ENCODE measurements at places on chromosomes 3 and 15.

GRCh38 chr15:69666921-69667811 is 214.5 kb downstream of the RPLP1 start:
- no peak for DNase-seq

DNA sequence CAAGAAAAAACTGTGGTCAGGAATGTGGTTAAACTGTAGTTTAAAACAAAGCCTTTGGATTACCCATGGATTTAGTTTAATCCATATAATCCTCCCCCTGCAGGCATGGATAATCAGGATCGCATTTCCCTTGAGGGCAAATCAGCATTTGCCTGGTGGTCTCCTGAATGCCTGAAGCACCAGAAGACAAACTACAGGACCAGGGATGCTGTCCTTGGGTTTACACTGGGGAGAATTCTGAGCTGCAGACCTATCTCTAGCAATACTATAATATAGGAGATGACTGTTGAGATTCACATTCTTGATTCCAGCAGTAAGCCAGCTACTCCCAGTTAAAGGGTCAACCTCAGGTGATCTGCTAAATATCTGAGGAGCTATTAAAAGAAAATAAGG is 10.6 kb downstream of the PIK3CB start:
- DNase-seq: peak; percentile 83

GRCh38 chr3:11385891-11386290 is 113.7 kb downstream of the ATG7 start:
- no peak for DNase-seq

DNA sequence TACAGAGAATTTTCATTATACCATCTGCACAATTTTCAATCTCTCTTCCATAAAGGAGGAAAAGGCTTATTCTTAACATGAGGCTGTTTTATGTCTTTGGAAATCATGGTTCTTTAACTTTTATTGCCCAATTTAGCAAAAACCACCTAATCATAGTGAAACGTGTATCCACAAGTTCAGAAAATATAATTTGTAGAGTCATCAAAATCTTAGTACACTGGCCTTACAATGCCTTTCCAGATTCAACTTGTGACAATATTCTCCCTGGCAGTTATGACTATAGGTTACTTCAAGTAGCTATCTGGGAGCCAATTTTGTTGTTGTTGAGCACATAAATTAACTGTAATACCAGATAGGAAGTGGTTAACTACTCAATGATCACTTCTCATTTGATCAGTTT is 10.9 kb downstream of the BNIP2 start:
- DNase-seq: no peak

- peak; percentile 29 for DNase-seq
These were observed 6.5 kb downstream of the PSMD2 start for GRCh38 chr3:184305577-184305976.

GRCh38 chr3:144351011-144351410 is 379.4 kb downstream of the DIPK2A start:
- DNase-seq: no peak
